Liver (tissue), 10 donors: ENCODE measurements at places on chromosomes 1 and 21. TPM values are rescaled to one million over a fixed set of nuclear protein-coding genes. Genes with fewer than 3 reads are reported as not detected.

Gene GBP6
- total RNA-seq = not detected

Gene TMPRSS3
- 0.50 TPM for total RNA-seq

Gene TFF3
- 0.50 TPM for total RNA-seq

Gene FCGR1A
- total RNA-seq = 4.5 TPM

Gene RAB29
- 25.0 TPM for total RNA-seq

Gene RPTN
- total RNA-seq = not detected

Gene CPLANE2
- 2.5 TPM for total RNA-seq

DNA sequence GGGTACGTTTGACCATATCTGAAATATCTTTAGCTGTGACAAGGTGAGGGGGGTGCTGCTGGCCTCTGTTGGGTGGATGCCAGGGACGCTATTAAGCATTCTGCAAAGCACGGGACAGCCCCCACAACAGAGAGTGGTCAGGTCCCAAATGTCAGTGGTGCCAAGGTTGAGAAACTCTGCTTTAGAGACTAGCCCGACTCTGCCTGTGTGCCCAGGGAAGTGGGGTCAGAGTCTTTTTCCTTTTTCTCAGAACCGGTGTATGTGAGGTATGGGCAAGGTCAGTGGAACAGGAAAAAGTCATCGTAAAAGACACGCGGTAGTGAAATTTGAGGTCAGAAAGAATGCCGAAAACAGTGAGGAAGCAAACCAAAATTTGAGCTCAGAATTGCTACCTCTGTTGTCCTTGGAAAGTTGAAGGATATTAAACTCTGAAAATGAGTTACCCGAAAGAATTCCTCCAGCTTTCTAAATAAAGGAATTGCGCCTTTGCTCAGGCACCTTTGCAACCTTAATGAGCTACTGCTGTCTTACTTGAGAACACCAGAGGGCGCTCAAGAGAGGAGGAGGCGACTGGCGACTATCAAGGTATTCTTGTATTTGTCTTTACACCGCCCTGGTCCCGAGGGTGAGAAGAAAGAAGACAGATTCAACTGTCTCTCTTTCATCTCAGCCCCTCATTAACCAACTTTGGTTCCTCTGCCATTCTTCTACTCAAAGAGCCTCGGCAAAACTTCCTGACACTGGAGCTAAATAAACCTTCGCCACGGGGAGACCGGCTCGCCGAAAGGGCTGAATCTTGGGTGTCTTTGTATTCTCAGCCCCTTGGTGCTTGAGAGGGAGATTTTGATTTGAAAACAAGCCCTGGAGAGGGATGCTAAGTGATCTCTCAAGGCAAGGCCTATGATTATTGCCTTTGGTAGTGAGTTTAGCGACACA lies 85.4 kb upstream of the OLIG2 start:
- no peak for DNase-seq

DNA sequence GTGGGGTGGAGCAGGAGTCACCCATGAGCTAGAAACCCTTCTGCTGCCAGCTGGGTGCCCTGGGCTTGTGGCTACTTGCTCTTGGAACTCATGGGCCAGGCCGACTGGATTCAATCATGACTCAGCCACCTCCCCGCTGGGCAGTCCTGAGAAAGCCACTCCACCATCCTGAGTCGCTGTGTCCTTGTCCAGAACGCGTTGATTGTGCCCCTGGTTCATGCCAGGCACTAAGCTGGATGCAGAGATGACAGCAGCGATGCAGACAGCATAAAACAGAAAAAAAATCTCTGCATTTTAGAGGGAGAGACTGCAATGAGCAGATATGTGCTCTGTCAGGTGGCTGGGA lies 10.6 kb downstream of the PADI1 start:
- no peak for DNase-seq

DNA sequence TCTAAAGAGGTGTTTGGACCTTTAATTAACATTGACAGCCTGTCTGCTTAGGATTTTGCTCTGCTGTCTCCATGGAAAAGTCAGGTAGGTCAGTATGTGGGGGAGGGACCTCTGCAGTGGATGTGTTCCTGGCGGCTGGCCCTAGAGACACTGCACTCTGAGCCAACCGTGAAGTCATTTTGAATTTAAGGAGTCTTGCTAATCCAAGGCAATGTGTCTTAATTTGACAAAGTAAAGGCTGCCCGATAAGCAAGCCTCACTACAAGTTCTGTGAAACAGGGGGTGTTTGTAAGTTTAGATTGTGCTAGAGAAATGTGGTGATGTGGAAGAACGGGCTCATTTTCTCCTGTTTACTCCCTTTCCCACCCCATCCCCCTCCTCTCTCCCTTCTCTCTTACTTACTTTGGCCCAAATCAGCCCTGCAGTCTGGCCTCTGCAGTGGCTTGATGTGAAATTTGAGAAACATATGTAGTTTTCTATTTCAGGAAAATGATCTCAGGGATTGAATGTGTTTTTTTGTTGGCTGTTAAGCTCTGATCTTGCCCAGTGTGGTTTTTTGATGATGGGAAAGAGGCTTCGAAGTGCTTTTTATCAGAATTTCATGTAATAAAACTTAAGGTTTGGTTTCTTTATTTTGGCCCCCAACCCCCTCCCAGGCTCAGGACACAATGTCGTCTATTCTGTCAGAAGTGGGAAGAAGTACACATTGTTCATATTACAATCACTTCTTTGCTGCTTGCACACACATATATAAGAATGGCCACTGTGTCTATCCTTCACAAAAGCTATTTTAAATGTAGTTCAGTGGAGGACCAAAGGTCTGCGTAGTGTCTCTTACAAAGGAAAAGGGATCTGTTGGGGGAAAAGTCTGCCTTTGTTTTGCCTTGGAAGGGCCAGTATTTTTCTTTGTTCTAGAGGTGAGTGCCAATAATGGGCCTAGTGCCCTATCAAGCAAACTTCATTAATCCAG lies 96.6 kb downstream of the FGGY start:
- no peak for DNase-seq

- DNase-seq = no peak
These were observed 61.5 kb upstream of the GJA5 start for GRCh38 chr1:147821883-147822282.

GRCh38 chr1:53110370-53111072 lies 31.9 kb downstream of the SLC1A7 start:
- DNase-seq = no peak

- peak; percentile 89 for DNase-seq
These were observed at the start of gene SCYL3 for GRCh38 chr1:169893645-169894423. Gene SCYL3 (minus strand): TSS chr1:169893896. CDS start chr1:169888840, 5,056 bp downstream.

- no peak for DNase-seq
These were observed 153.3 kb downstream of the NR5A2 start for GRCh38 chr1:200180821-200181220.

DNA sequence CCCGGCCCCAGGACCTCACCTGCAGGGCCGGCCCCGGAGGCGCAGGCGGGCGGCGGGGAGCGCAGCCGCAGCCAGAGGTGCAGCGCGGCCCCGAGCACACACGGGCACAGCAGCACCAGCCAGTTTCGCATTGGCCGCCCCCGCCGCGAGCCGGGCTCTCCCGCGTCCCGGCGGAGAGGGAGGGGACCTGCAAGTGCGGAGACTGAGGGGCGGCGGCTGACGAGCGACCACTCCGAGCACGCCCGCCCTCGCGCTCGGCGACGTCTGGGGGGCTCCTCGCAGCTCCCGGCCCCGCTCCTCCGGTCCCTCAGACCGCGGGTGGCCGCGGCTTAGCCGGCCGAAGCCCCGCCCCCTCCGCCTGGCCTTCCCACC lies at the start of gene B3GALNT2:
Gene B3GALNT2, minus strand, starts transcription at position 331 of the 372 bp plus-strand sequence. Its CDS starts 200 bp downstream, at position 131.
- no peak for DNase-seq

- no peak for DNase-seq
These were observed 2.2 kb upstream of the ZBTB21 start for GRCh38 chr21:42012344-42012743.

- DNase-seq = no peak
These were observed 35.5 kb downstream of the SLC66A1 start for GRCh38 chr1:19347533-19348172.
